GM12878 (cell line): ENCODE measurements at places on chromosomes 3 and 15.
A peak's percentile ranks its signal among the peaks of the same experiment; 100 is the strongest.

DNA sequence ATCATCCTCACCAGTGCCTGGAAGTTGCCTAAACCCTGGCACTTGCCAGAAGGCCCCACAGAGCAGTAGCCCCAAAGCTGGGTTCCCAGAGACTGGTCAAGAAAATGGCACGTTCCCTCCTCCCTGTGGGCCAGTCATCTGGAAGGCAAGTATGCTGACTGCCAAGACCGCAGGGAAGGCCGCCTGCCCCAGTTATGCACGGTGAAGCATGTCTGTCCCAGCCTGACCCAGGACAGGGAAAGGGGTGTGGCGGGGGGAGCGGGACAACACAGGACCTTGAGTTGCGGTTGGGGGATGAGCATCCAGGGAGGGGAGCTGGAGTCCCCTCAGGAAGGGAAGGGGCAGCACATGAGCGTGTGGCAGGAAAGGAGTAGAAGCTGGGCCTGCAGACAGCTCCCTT lies 33.0 kb downstream of the RBPMS2 start:
- DNase-seq = no peak

- DNase-seq = no peak
These were observed 34.8 kb downstream of the LMCD1 start for GRCh38 chr3:8536096-8537056.

GRCh38 chr3:168396861-168397260 lies 301.1 kb upstream of the GOLIM4 start:
- DNase-seq = no peak

GRCh38 chr15:69719527-69720240 lies 267.1 kb downstream of the RPLP1 start:
- DNase-seq = no peak

DNA sequence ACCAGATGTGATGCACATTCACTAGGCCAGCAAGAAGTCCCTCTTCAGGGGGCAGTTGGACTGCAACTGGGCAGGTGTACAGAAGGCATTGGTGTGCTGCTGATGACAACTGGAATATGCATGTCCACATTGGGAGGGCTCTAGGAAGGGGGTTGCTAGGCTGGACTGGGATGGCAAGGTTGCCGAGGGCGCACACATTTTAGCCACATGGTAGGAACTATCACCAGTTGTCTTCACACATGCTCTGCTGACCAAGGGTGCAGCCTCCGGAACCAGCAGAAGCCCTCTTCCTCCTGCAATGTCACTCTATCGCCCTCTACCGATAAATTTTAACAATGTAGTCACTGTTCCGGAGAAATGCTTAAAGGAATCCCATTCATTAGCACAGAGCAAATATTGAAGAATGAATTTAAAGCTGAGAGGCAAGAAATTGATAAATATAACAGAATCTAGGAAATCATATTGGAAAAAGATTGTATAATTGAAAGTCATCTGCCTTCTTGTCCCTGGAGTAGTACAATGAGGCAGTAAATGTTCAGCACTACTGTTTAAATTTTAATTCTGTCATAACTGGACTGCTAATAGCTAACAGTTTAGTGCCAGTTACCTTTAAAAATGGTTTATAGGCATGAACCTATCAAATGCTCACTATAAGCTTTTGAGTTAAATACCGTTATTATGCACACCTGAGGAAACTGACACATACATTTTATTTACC lies 22.6 kb upstream of the LYSMD4 start:
- DNase-seq = peak; percentile 43

- DNase-seq = no peak
These were observed 297.3 kb upstream of the LMCD1 start for GRCh38 chr3:8204331-8204730.

- DNase-seq = no peak
These were observed 113.8 kb downstream of the MBNL1 start for GRCh38 chr3:152382312-152383135.

DNA sequence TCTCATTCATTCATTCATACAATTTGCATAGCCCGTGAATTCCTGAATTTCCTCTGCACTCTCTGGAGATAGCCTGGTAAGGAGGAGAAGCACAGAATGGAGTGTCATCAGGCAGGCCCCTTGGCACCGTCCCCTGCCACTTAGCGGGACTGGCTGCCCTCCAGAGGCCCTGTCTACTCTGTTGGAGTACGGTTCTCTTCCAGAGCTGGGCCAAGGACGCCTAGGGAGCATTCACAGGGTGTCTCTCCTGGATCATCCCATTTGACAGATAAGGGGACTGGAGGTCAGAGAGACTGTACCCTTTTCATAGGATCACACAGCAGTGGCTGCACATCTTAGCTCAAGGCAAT lies 48.0 kb downstream of the PTH1R start:
- DNase-seq = no peak

GRCh38 chr3:132222868-132223538 lies 94.2 kb upstream of the ACP3 start:
- DNase-seq = no peak

- no peak for DNase-seq
These were observed 37.4 kb downstream of the THBS1 start for GRCh38 chr15:39618063-39618823.

DNA sequence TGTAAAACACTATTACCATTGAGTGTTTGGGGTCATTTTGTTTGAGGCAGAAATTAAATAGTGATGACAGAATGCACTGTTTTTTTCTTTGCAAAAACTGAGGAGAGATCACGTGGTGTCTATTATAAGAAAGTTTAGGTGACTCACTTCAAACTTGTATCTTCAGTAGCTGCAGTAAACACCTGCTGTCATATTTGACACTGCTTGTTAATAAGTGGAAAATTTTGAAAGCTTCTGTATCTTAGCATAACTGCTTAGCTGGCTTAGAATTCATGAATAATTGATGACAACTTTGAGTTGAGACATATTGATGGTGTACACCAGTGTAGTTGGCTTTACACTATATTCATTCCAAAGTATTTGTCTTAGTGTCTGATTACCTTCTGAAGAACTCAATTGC lies 29.7 kb upstream of the MDFIC2 start:
- DNase-seq = no peak

GRCh38 chr3:146117406-146118285 lies 43.3 kb downstream of the PLOD2 start:
- DNase-seq = no peak

DNA sequence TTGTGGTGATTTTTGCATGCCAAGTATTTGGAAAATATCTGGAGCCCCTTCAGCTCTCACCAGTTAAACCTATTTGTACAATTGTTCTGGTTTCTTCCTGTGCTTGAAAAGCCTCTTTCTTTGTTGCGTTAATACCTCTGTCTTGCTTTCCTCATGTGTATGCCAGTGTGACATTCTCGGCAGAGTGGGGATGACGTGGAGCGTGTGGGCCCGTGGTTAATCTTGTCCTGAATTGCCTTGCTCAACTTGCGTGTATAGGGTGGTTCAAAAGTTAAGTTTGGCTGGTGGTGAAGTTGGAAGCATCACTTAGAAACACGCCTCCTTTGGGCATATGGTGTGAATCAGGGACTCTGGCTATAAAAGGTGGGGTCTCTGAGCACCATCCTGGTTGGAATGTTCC lies 67.1 kb downstream of the IGF1R start:
- DNase-seq = no peak

DNA sequence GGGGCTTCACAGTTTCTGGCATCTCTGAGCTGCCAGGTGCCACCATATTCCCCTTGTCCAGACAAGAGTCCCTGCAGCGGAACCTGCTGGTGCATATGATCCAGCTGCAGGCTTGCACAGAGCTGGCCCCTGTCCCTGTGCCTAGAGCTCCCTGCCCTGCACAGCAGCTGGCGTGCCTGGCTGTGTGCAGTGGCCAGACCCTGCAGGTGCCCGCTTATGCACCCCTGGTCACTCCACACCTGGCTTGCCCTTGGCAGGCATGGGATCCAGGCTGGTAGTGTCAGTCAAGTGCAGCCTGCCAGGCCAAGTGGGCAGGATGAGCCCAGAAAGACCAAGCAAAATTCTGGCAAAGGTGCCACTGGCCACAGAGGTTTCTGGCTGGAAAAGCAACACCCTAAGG lies 88.6 kb upstream of the TTBK2 start:
- no peak for DNase-seq

DNA sequence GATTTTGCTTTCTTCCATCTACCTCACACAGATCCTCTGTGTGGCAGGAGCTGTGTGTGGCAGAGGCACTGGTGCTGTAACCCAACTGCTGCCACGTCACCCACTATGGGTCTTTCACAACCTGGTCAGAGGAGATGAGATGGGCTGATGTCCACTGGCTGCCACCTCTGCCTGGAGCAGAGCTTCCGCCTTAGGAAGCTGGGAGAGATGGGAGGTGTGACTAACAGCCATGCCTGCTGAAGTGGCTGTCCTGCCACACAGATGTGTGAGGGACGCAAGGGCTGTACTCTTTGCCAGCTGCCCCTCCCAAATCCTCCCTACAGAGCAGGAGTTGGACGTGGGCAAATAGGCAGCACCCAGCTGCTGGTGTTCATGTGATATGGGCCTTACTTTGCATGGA lies 329.5 kb downstream of the GABRB3 start:
- DNase-seq = no peak

DNA sequence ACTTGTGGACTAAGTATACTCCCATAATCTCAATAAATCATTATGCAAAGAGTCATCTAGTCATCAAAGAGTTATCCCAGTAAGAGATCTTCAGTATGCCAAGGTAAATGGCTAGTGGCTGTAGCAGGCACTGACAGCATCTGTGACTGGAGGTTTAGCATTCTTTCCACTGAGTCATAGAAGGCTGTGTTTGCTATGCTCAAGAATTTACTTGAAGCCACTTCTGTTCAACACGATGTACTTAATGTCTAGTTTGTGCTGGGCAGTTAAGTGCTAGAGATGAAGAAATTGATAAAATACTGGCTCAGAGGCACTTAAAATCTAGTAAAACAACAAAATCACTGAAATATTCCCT lies 13.0 kb downstream of the ZBED2 start:
- DNase-seq = no peak

GRCh38 chr15:25684521-25685431 lies 178.4 kb downstream of the ATP10A start:
- DNase-seq = no peak

- DNase-seq = no peak
These were observed 2.1 kb downstream of the PDIA3 start for GRCh38 chr15:43748376-43748775.

- DNase-seq = no peak
These were observed 1.8 kb downstream of the BCL6 start for GRCh38 chr3:187743195-187744141.

DNA sequence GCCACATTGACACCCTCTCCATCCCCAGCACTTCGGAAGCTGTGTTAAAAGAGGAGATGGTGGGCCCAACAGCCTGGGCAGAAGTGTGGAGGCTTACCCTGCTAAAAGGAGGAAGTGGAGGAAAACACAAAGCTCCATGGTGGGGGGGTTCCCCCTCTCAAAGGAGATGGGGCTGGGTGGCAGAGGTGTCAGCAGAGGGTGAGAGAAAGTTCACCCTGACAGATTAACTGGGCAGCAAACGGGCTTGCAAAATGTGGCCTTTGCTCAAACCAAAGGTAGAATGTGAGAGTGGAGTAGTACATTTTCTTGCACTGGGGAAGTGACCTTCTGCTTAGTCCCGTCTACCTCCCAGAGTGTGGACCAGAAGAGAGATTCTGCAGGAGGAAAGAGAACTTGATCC lies 44.7 kb downstream of the MYO1E start:
- no peak for DNase-seq

DNA sequence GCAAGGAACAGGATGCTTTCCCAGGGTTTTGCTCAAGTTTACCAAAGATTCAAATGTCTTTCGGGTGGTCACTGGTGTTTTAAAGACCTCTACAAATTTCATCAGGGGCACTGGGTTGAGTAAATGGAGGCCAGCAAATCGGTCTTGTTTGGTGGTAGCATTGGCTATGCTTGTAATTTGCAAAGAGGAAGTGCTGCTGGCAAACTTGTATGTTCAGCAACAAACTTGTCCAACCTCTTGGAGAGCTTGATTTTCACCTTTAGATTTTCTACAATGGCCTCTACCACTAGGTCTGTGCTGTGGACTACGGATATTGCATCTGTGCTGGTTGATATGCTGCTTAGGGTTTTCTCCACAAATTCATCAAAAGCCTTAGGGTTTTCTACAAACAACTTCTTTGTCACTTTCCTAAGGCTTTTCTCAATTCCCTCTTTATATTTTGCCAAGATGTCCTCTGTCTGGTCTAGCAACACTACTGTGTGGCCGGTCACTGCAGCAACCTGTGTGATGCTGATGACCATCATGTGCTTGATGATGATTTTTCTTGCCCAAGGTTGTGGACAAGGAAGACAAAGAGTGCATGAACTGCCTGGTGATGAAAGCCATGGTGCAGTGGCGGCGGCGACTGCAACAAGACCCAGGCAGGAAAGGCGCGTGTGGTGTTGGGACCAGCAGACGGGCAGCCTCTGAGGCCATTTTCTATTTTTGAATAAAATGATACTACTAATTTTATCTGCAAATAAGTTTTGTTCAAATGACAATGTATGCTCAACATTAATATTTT lies 50.8 kb downstream of the RFX7 start:
- DNase-seq = no peak

- peak; percentile 45 for DNase-seq
These were observed 78.8 kb upstream of the UBE2E1 start for GRCh38 chr3:23726811-23727548.

DNA sequence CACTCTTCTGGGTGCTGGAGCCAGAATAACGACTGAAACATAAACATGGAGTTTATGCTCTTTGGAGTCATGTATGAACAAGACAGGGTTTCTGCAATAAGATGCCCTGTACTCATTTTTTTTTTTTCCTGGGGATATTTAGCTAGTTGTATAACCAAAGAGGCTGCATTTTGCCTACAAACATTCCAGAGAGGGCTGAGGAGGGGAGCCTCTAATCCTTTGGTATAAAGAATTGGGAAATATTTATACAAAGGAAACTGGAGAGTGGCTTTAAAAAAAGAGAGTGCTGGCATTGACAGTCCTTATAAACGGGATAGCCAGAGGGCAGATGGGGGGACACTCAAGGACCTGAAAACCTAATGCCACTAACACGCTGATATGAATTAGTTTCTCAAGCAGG lies 32.4 kb upstream of the GAP43 start:
- no peak for DNase-seq

DNA sequence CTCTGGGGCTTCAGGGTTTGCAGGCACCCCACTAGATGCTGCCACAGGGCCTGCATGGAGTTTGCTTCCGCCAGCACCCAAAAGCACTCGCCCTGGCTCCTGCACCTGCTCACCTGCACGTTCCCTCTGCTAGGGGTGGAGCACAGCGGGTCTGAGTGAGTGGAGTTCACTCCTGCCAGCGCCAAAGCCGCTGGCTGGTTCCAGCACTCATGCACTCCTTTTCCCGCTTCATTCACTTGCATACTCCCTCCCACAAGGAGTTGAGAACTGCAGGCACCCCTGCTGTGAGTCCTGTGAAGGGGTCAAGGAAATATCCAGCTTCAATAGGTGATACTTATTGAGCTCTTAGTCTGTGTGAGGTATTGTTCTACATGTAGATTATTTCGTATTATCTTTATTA lies 537.5 kb downstream of the NR2F2 start:
- DNase-seq = no peak
